Transverse colon (tissue), 4 donors: ENCODE measurements at places on chromosomes 7 and 10. TPM values are rescaled to one million over a fixed set of nuclear protein-coding genes. Genes with fewer than 3 reads are reported as not detected.

The ADRB1 gene
- 1.4 TPM for total RNA-seq

The MDH2 gene
- 148 TPM for total RNA-seq

The CABCOCO1 gene
- total RNA-seq: not detected

The SRRT gene
- 64.6 TPM for total RNA-seq

The HOXA2 gene
- 16.1 TPM for total RNA-seq

The XRCC2 gene
- total RNA-seq: not detected

The IGFBP3 gene
- 78.2 TPM for total RNA-seq

The RBM17 gene
- total RNA-seq: 45.0 TPM

The DRGX gene
- 0.32 TPM for total RNA-seq

The TM9SF3 gene
- total RNA-seq: 54.9 TPM

The NPC1L1 gene
- not detected for total RNA-seq

The DYDC2 gene
- not detected for total RNA-seq

The CYP26C1 gene
- not detected for total RNA-seq

The GPR15LG gene
- total RNA-seq: 480 TPM

The PRKCQ gene
- total RNA-seq: 0.60 TPM

The CDCA7L gene
- total RNA-seq: 9.0 TPM

The IL2RA gene
- not detected for total RNA-seq

The VSTM4 gene
- total RNA-seq: 2.2 TPM

The PODXL gene
- total RNA-seq: 25.8 TPM

The RPEL1 gene
- not detected for total RNA-seq

The CADPS2 gene
- 14.3 TPM for total RNA-seq

The GPRIN2 gene
- total RNA-seq: 50.1 TPM

The ETV1 gene
- 32.9 TPM for total RNA-seq

The EZH2 gene
- total RNA-seq: 6.0 TPM

The ADAMTS14 gene
- total RNA-seq: 1.9 TPM

The SPACDR gene
- not detected for total RNA-seq

The ABCA13 gene
- under 0.01 TPM for total RNA-seq

The EPO gene
- not detected for total RNA-seq

The HERPUD2 gene
- total RNA-seq: 118 TPM

The VWA2 gene
- 3.3 TPM for total RNA-seq

The AMZ1 gene
- total RNA-seq: not detected

The PDGFA gene
- total RNA-seq: 120 TPM

The TMEM176B gene
- 249 TPM for total RNA-seq

The CTNNA3 gene
- total RNA-seq: 75.2 TPM

The CPA2 gene
- total RNA-seq: 0.48 TPM

The IFIT3 gene
- 0.20 TPM for total RNA-seq

The NPTX2 gene
- 9.1 TPM for total RNA-seq

The SAP25 gene
- total RNA-seq: 2.7 TPM

The OGDH gene
- 137 TPM for total RNA-seq

The CALHM1 gene
- total RNA-seq: not detected

The NAT16 gene
- total RNA-seq: not detected

The PAPOLB gene
- total RNA-seq: 0.60 TPM

The PARD3 gene
- total RNA-seq: 59.5 TPM

The AKR1C3 gene
- 634 TPM for total RNA-seq

The PRDX3 gene
- 103 TPM for total RNA-seq

The TBXAS1 gene
- 15.8 TPM for total RNA-seq

The STEAP1 gene
- 4.1 TPM for total RNA-seq

The GIMAP1 gene
- total RNA-seq: 0.40 TPM

The EN2 gene
- not detected for total RNA-seq

The ATOH7 gene
- not detected for total RNA-seq

The FAM25A gene
- total RNA-seq: not detected

The OPN1SW gene
- total RNA-seq: not detected

The LRRC18 gene
- not detected for total RNA-seq

The PURB gene
- 22.4 TPM for total RNA-seq

The GNAT3 gene
- total RNA-seq: not detected
